ENCODE measurements at places on chromosomes 3 and 15.

GRCh38 chr3:61057464-61057863 is 193.8 kb downstream of the FHIT start:
- ATAC-seq: no peak

DNA sequence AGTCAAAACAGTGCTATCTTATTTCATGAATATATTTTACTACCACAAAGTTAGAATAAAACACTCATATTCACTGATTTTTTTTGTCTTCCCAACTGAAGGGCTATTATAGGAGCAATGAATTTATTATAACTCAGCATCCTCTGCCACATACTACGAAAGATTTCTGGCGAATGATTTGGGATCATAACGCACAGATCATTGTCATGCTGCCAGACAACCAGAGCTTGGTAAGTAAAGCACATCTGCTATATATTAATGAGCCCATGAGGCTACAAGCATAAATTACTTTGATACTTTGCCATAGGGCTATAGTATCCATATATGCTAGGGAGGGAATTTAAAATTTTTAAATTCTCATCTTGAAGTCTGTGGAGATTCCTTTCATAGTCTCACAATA is 95.9 kb downstream of the FEZF2 start:
- no peak for ATAC-seq

DNA sequence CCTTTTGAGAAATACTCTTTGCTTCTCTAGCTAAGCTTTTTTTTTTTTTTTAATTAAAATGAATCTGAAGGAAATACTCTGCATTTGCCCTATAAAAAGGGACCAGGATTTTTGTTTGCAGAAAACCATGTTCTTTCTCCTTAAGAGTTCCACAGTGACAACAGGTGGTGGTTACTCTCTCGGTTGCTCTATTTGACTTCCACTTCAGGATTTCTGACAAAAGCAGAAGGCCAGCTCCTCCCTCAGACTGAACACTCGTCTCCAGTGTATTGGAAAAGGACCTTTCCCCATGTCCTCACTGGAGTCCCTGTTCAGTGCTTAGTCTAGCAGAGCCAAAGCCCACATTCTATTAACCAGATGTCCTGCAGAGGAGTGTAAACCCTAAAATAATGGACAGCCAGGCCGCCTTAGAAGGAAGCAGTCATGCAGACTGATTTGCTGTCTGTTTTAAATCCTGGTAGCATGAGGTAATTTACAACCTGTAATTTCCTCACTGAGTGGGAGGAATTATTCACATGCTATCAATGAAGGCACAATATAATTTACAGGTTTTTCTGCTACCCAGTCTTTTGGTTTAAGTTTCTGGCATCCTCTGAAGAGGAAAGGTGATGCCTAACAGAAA is 599.3 kb downstream of the PYDC2 start:
- ATAC-seq: no peak

GRCh38 chr15:73924171-73924921 is 1.9 kb upstream of the LOXL1 start:
- ATAC-seq: peak; percentile 53

DNA sequence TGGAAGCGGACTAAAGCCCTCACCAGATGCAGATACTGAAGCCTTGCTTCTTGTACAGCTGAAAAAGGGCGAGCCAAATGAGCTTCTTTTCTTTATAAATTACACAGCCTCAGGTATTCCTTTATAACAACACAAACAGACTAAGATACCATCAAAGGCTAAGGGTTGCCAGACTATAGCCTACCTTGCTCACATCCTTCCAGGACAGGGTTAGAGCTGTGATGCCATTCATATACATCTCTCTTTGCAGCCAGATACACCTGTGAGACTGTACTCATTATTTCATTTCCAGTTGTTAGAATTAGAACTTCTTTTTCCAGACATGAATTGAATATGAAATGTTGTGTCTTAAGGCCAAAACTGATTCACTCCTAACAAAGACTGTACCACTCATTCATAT is 262.8 kb upstream of the NR2F2 start:
- ATAC-seq: no peak

- ATAC-seq: peak; percentile 88
Observed at GRCh38 chr3:190205739-190206138, 85.0 kb upstream of the P3H2 start.

- ATAC-seq: peak; percentile 20
Observed at GRCh38 chr3:32961189-32961715, 9.8 kb downstream of the CCR4 start.

- no peak for ATAC-seq
Observed at GRCh38 chr3:151460228-151460627, 633 bp downstream of the IGSF10 start.

DNA sequence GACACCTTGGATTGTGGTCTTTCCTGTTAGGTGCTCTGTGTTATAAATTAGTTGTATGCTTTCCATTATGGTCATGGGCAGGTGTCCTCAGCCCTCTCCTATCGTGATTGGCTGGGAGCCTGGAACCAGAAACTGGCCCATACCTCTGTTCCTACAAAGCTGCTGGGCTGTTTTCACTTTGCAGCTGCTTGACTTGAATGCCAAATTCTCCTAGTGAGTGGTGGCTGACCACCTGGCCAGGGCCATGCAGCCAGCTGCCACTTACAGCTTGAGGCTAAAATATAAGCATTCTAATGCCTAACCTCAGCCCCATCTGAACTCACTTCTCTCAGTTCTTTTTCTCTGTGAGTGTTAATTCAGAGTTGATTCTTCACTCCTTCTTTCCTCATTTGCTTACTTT is 239.3 kb upstream of the GBE1 start:
- no peak for ATAC-seq

DNA sequence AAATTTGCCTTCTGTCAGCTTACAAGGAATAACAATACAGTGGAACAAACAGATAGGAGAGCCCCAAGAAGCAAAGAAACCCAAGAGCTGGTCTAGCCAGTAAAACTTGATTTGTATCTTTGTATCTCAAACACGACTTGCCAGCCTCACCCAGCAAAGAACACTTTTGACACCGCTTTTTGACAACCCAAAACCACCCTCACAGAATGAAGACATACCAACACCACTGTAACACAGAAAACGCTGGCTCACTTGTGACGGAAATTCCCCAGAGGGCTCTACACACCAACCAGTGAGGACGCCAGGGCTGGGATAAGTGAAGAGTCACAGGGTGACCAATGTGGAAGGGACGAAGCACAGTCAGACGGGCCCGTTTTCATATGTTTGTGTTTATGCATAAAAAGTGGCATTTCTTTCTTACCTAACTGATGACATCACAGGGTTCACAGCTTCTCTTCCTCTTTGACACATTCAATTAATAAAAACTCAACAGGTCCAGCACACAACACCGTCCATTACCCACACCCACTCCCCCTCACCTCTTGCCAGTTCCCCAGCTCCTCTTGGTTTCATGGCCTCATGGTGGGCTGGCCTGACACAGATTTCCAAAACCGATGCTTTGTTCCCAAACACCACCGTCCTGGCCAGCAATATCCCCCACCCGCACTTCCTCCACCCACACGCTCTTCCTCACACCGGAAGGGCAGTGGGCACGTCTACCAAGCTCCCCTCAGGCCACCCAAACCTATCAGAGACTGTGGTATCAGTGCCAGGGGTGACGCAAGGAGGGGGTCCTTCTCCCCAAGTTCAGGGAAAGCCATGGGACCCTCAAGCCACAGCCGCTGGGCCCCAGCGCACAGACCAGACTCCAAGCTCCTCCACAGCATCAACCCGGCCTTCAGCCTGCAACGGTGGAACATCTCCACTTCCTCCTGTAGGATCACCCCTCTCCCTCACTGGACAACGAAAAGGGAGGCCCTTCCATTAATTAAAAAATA is 94.2 kb downstream of the ADAMTS17 start:
- ATAC-seq: no peak

DNA sequence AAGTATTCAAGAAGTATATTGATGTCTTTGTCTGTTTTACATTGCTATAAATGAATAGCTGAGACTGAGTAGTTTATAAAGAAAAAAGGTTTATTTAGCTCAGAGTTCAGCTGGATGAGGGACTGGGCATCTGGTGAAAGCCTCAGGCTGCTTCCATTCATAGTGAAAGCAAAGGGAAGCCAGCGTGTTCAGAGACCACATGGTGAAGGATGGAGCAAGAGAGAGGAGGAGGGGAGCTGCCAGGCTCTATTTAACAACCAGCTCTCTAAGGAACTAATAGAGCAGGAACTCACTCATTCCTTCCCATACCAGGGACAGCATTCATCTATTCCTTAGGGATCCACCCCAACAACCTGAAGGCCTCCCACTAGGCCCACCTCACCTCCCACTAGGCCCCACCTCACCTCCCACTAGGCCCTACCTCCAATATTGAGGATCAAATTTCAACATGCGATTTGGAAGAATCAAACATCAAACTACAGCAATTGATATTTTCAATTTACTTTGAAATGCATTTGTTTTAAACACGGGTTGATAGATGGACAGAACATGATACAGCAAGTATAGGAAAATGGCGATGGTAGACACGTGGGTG is 167.5 kb upstream of the HES1 start:
- no peak for ATAC-seq

DNA sequence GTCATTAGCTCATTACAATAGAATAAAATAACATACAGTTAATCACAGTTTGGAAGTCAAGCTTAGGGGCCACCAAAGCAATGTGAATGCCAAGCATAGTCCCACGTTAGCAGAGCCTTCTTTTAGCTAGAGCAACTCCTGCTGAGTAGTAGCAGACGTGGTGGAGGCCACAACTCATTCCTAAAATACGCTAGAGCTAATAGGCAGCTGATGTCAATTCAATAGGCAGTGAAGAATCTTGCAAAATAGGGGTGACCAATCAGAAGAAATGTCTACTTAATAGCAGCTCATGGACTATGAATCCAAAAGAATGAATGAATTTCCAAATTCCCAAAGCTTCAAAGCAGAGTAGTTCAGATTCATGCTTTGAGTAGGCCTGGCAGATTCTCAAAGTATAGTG is 292.9 kb upstream of the RORA start:
- no peak for ATAC-seq

GRCh38 chr3:171491361-171491760 is 31.2 kb upstream of the TNIK start:
- peak; percentile 70 for ATAC-seq

DNA sequence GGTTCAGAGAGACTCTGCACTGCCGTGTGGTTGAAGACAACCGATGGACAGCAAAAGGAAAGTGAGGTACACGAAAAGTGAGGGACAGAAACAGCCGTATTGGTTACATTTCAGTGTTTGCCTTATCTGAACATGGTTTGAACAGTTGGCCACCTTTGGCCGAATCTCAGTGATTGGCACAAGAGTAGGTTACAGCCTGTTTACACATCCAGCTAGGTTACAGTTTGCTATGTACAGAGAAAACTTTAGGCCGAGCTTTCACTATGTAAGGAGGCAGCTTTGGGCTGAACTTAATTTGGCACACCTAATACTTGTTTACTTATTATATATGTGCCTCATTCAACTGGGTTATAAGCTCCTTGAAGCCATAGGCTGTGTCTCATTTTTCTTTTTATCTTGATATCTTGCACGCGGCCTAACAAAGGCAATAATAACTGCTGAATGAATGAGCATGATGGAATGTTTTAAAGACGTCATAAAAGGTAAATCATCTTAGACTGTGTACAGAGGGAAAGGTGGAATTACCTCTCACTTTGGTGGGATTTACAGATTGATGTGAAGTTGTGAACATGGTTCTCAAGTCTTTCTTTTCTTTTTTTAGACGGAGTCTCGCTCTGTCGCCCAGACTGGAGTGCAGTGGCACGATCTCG is 17.2 kb upstream of the GREM1 start:
- ATAC-seq: no peak

DNA sequence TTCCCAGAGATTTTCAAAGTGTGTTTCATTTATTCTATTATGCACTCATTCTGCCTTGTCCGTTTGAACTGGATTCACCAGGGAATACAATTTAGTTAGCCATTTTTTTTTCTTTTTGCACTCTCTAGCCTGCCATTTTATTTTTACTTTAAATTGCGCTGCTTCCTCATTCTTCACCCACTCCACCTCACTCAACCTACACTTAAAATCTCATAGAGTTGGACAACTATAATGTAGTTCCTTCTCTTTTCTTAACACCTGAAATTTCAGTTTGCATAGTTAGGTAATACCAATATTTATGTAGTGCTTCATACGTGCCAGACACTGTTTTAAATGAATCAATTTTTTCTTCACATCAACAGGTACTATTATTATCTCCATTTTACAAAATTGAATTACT is 42.4 kb upstream of the CMC1 start:
- no peak for ATAC-seq

DNA sequence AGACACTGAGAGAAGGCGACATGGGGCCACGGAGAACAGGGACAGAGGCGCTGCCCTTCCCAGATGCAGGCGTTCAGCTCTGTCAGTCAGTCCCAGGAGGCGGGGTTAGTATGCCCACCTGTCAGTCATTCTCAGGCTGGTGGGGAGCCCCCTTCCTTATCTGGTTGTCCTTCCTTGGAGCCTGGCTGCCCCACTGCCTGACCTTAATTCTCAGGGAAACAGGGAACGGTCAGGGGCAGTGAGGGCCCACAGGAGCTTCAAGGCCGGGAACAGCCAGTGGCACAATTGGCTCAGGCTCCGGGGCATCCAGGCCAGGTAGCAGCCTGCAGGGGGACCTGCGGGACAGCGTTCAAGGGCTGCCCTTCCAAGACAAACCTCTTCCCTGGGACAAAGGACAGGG is 133.2 kb downstream of the CHSY1 start:
- no peak for ATAC-seq

DNA sequence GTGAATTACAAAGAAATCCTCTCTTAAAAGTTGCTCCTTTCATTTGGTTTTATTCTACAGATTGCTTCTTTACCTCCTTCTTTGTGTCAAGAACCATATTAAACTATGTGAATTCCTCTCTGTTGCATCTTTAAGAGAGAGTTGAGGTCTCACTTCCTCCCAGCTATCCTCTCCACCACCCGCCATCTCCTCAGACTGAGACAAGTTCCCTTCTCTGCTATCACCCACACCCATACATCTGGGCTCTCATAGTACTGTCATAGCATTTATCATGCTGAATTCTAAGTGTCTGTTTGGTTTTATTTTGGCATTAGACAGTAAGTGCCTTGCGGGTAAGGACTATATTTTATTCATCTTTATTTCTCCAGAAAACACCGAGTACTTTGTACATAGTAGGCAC is 54.2 kb downstream of the B3GALNT1 start:
- no peak for ATAC-seq

- ATAC-seq: no peak
Observed at GRCh38 chr3:39753391-39753790, 56.0 kb upstream of the MYRIP start.

DNA sequence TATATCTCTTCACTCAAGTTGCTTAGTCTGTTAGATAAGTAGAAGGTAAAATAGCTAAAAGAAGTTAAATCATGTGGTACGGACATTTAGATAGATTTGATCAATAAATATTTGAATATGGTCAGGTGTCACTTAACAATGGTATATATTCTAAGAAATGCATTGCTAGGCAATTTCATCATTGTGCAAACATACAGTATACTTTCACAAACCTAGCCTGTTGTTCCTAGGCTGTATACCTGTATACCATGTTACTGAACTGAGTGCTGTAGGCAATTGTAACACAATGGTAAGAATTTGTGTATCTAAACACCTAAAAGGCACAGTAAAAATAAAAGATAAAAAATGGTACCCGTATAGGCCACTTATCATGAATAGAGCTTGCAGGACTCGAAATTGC is 112.8 kb upstream of the CGNL1 start:
- ATAC-seq: no peak

Measured in activated CD4-positive, CD25-positive, alpha-beta regulatory T cell treated with anti-CD3 and anti-CD28 coated beads, Interleukin-2, amount 50 U/mL, for 24 hours (primary cell).